ENCODE measurements at places on chromosomes 6 and 20.

GRCh38 chr6:90730151-90730673, 143.3 kb upstream of the MAP3K7 start:
- no peak for DNase-seq

GRCh38 chr6:137665342-137665934, 171.2 kb upstream of the OLIG3 start:
- no peak for DNase-seq

- no peak for DNase-seq
These were observed 258.7 kb upstream of the EXOC2 start for GRCh38 chr6:951399-952181.

DNA sequence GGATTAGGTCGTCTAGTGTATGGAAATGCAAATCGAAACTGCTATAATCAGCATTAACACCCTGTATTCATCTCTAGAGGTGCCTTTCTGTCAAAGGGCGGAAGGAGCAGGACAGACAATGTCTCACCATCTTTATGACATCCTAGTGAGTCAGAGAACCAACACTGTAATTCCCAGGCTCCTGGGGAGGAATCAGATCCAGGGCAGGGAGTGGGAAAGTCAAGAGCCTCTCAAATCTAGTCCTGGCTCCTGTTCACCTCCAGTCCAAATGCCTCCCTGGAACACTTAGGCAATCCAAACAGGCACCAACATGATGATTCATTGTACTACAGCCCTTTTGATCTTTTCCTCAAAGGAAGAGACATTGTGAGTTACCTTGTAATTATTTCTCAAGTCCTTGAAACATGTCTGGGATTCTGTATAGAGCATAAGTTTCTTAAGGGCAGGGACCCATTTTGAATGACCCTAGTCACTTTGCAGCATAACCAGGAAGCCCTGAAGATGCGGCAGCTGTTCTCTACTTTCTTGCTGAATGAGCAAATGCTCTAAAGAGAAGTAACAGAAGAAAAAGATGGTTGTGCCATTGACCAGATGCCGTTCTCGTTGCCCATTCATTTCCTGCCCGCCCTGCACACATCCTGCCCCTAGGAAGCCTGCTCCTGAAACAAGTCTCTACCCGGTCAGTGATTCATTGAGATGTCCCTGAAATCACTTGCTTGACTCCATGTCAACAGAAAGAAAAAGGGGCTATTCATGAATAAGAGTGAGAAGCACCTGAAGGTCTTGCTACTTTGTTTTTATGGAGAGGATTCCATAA, 112.8 kb upstream of the JARID2 start:
- DNase-seq = no peak

GRCh38 chr20:10430000-10430466, 4.0 kb downstream of the MKKS start:
- no peak for DNase-seq

Data from T follicular helper cell (primary cell).